HCT116 (cell line): ENCODE measurements at places on chromosomes 12 and 14. TPM values are rescaled to one million over a fixed set of nuclear protein-coding genes. Genes with fewer than 3 reads are reported as not detected.

DNA sequence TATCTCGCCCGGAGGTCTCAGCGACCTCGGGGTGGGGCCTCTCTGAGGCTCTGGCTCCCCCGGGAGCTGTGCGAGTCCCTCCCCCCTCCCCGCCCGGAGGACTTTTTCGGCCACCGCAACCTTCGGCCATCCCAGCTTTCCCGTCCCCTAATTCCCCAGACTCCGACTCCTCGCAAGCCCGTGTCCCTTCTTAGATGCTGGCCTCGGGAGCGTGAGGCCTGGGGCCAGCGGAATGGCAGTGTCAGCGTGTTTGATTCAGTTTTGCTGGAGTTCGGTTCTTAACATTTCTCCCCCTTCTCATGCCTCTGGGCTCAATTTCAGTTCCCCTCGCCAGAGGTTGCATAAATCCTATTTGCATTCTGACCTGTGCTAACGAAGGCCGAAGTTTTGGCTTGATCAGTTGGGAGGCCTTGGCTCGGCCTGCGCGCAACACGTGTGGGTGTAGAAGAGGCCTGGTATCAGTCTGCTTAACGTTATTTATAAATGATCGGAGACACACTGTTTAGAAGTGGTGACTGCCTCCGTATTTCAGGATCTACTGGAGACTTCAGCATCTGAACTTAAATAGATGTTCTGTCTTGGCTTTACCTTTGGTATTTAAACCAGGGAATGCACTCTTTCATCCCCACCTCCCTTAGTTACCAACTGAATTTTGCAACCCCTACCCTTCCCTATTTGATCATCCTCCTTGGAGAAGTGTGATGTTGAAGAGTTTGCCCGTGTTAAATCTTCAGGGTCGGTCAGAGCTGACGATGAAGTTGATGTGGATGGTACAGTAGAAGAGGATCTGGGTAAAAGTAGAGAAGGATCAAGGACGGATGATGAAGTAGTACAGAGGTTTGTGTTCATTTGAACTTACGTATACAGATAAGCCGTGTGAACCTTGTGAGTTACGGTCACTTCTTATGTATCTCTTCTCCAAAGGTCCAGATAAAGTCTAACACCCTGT, 851 bp downstream of the HSP90B1 start:
- H3K36me3 ChIP-seq = peaks cover 36% of the 10 kb centered on the region
- H3K4me1 ChIP-seq = peaks cover 7% of the 10 kb centered on the region
- no peaks in the 10 kb centered on the region for H3K27me3 ChIP-seq
- H3K4me3 ChIP-seq = peak overlapping the region; percentile 86
- DNase-seq = no peak
- peak overlapping the region; percentile 68 for H3K27ac ChIP-seq

DNA sequence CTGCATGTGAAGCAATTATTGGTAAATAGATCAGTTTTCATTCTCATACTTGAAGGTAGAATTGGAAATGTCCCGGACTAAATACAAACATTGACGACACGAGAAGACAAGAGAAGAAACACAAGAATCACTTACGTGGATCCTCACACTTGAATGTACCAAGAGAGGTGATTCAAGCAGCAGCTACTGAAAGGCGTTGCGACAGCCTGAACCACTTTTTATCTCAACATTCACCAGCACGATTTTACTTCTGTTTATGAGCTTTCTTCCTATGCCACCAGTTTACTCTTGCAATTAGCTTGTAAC, 3.6 kb upstream of the FZD10 start:
- H3K4me3 ChIP-seq = no peak overlapping the region
- DNase-seq = no peak
- H3K36me3 ChIP-seq = no peaks in the 10 kb centered on the region
- no peaks in the 10 kb centered on the region for H3K4me1 ChIP-seq
- no peaks in the 10 kb centered on the region for H3K27me3 ChIP-seq
- H3K27ac ChIP-seq = no peak overlapping the region

DNA sequence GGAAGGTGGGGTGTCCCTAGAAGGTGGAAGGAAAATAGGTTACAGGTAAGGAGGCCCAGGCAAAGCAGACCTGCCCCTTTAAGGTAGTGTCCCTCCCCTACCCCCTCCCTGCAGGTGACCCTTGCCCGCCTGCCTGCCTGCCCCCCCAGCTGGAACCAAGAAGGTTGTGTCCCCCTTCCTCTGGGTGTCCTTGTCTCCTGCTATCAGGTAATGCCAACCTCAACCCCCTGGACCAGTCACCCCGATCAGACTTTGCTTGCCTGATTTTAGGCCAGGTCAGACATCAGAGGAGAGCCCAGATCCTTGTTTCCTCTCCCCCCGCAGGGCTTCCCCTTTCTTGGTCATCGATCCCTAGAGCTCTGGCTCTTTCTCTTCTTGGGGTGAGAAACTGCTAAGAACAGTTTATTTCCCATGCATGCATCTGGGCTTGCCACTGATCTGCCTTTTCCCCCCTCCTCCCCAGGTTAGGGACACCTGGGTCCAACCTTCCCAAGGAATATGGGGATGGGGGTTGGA, at the start of gene SLC39A5:
Gene SLC39A5 (plus strand): TSS at position 136 of the 516 bp plus-strand sequence. CDS start 1,224 bp downstream, outside the sequence.
- H3K27ac ChIP-seq = no peak within 1 kb of the TSS
- H3K4me3 ChIP-seq = no peak within 1 kb of the TSS
- no peak for DNase-seq

The SLC16A7 gene
- total RNA-seq = 10.0 TPM

GRCh38 chr12:115916910-115917668, 360.4 kb downstream of the MED13L start:
- H3K4me1 ChIP-seq = peaks cover 8% of the 10 kb centered on the region; the same call in 1 of the 2 replicates
- no peaks in the 10 kb centered on the region for H3K27me3 ChIP-seq
- DNase-seq = peak; percentile 31
- H3K4me3 ChIP-seq = no peak overlapping the region

The KRT3 gene
- total RNA-seq = not detected

- no peak for DNase-seq
- peak overlapping the region; percentile 37; the same call in 1 of the 2 replicates for H3K27ac ChIP-seq
- peaks cover 51% of the 10 kb centered on the region for H3K4me1 ChIP-seq
- no peaks in the 10 kb centered on the region for H3K36me3 ChIP-seq
- no peak overlapping the region for H3K4me3 ChIP-seq
Measured at GRCh38 chr12:132289356-132290202, 39.8 kb downstream of the GALNT9 start.

The GNS gene
- 45.7 TPM for total RNA-seq

GRCh38 chr14:89507521-89507920, 90.5 kb upstream of the FOXN3 start:
- H3K4me1 ChIP-seq = peaks cover 31% of the 10 kb centered on the region
- peak overlapping the region; percentile 22; the same call in 1 of the 2 replicates for H3K4me3 ChIP-seq
- peak overlapping the region; percentile 3; the same call in 1 of the 2 replicates for H3K27ac ChIP-seq
- peak; percentile 75 for DNase-seq
- no peaks in the 10 kb centered on the region for H3K36me3 ChIP-seq

DNA sequence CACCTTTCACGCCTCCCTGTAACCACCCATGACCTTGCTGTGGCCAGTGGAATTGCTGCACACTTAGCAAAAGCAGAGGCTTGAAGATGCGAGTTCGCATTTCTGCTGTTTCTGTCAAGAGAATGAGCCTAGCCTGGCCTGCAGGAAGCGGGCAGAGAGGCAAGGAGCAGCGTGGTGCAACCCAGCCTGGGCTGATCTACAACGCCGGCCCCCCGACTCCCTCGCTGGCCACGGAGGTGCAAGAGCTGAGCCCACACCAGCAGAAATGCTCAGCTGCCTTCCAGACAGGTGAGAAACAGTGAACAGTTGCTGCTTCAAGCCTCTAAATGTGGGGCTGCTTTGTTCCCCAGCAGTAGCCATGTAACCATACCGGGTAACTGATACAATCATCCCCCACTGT, 116.4 kb downstream of the NCOR2 start:
- DNase-seq = no peak
- H3K4me1 ChIP-seq = peaks cover 19% of the 10 kb centered on the region
- no peak overlapping the region for H3K27ac ChIP-seq
- H3K4me3 ChIP-seq = no peak overlapping the region
- H3K36me3 ChIP-seq = no peaks in the 10 kb centered on the region

The SLC6A13 gene
- total RNA-seq = 0.39 TPM

The CLEC6A gene
- not detected for total RNA-seq

DNA sequence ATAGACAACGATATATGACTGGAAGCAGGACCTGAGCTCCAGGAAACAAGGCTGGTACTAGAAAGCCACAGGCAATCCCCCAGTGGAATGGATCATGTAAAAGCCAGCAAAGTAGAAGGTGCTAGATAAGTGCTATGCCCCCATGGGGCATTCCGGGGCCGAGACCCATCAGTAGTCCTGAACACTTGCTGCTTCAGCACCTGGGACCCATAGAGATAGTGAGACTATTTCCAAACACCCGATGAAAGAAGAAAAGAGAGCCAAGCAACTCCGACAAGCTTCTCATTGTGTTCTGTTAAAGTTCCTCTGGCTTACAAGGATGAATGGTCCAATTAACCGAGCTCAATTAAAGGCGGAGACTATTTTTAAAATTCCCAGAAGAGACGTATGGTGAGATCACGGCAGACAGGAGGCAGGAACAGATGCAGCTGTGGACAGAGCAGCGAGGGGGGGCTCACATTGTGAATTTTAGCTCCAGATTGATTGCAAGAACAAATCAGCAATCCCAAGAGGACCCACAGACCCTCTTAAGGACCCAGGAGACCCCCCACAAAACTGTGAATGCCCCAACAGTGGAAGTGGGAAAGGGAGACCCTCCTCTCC, 142.5 kb upstream of the OVCH1 start:
- H3K27me3 ChIP-seq = no peaks in the 10 kb centered on the region
- peak overlapping the region; percentile 64 for H3K27ac ChIP-seq
- no peak for DNase-seq
- H3K4me1 ChIP-seq = peaks cover 17% of the 10 kb centered on the region
- no peak overlapping the region for H3K4me3 ChIP-seq

GRCh38 chr12:27347779-27348178, 15.1 kb downstream of the BMAL2 start:
- H3K4me3 ChIP-seq = no peak overlapping the region
- no peaks in the 10 kb centered on the region for H3K36me3 ChIP-seq
- no peaks in the 10 kb centered on the region for H3K27me3 ChIP-seq
- DNase-seq = no peak
- no peak overlapping the region for H3K27ac ChIP-seq

- H3K36me3 ChIP-seq = no peaks in the 10 kb centered on the region
- no peaks in the 10 kb centered on the region for H3K27me3 ChIP-seq
- peaks cover 28% of the 10 kb centered on the region for H3K4me1 ChIP-seq
- no peak overlapping the region for H3K4me3 ChIP-seq
Measured at GRCh38 chr14:68085742-68086141, 266.2 kb downstream of the RAD51B start.

- H3K27me3 ChIP-seq = no peaks in the 10 kb centered on the region
- no peaks in the 10 kb centered on the region for H3K4me1 ChIP-seq
- H3K36me3 ChIP-seq = no peaks in the 10 kb centered on the region
- H3K27ac ChIP-seq = no peak overlapping the region
- H3K4me3 ChIP-seq = no peak overlapping the region
Measured at GRCh38 chr14:50082308-50082742, 34.0 kb downstream of the VCPKMT start.

The TOMM20L gene
- not detected for total RNA-seq

GRCh38 chr12:27486961-27487360, 37.0 kb upstream of the PPFIBP1 start:
- H3K36me3 ChIP-seq = no peaks in the 10 kb centered on the region
- no peaks in the 10 kb centered on the region for H3K4me1 ChIP-seq
- H3K4me3 ChIP-seq = no peak overlapping the region
- no peaks in the 10 kb centered on the region for H3K27me3 ChIP-seq

DNA sequence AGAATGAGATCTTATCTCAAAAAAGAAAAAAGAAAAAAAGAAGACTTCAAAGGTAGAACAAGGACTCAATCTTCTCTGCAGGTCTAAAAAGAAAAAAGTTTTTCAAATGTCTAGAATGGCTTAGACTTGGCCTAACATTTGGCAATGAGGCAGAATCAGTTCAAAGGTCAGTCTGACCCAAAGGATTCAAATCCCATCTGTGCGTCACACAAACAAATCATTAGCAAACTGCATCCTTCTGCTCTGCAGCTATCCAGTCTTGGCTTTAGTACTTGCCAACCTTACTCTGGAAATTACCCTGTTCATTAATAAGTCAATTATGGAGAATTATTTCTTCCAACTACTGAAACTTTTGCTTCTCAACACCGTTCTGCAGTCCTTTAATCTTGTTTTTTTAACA, 3.1 kb downstream of the YAF2 start:
- DNase-seq = no peak
- no peaks in the 10 kb centered on the region for H3K27me3 ChIP-seq
- H3K36me3 ChIP-seq = 0 out of 2 replicates have a peak, but pooled peaks cover 2% of the 10 kb centered on the region
- no peak overlapping the region for H3K27ac ChIP-seq
- H3K4me1 ChIP-seq = no peaks in the 10 kb centered on the region

The GLIPR1L1 gene
- total RNA-seq = not detected

DNA sequence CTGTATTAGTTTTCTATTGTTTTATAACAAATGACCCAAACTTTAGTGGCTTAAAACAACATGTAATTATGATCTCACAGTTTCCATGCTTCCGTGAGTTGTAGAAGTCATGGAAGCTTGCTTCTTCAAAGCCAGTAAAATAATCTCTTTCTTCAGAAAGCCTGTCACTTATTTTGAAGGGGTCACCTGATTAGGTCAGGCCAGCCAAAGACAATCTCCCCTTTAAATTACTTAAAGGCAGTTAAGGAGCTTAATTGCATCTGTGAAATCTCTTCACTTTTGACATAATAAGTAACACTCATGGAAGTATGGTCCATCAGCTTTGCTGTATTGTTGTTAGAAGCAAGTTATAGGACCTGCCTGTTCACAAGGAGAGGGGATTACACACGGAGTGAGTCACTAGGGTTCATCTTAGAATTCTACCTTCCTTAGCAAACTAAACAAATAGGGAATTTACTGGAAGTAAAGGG, 89.8 kb downstream of the FAR2 start:
- H3K4me3 ChIP-seq = no peak overlapping the region
- DNase-seq = no peak
- H3K36me3 ChIP-seq = no peaks in the 10 kb centered on the region
- peaks cover 22% of the 10 kb centered on the region for H3K4me1 ChIP-seq
- H3K27me3 ChIP-seq = no peaks in the 10 kb centered on the region

GRCh38 chr12:73950507-73950906, 587.1 kb upstream of the ATXN7L3B start:
- no peak overlapping the region for H3K4me3 ChIP-seq
- H3K4me1 ChIP-seq = no peaks in the 10 kb centered on the region
- DNase-seq = no peak
- H3K36me3 ChIP-seq = no peaks in the 10 kb centered on the region
- H3K27ac ChIP-seq = no peak overlapping the region
- no peaks in the 10 kb centered on the region for H3K27me3 ChIP-seq

The FLVCR2 gene
- total RNA-seq = 0.84 TPM

DNA sequence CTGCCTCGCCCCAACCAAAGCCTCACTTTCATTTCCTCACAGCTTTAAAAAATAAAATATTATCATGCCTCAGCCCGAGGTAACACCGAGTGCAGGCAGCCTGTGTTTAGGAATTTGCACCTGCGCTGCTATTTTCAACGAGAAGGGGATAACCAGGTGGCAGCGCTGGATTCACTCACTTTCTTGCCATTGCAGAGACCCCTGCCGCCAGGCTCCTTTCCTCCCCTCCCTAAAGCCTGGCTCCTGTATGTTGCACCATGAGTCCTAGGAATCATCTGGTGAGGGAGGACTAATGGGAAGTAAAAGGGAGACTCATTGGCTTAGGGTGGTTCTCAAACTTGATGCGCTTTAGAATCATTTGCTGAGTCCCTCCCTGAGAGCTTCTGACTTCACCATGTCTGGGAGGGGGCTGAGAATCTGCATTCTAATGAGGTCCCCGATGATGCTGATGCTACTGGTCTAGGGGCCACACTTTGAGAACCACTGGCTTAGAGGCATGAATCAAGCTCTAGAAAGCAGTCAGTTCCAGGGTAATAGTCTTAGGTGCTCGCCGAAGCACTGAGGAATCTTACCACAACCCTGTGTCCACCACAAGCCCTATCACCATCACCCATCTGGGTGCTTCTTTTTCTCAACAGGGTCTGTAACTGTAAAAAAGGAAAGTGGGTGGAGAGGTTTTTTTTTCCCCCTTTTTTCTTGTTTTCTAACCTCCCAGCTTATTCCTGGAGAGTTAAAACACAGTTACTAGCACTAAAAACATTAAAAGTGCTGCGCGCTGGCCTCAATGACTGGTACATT, 83.8 kb downstream of the SLC38A1 start:
- H3K27me3 ChIP-seq = no peaks in the 10 kb centered on the region
- H3K4me1 ChIP-seq = no peaks in the 10 kb centered on the region
- no peak overlapping the region for H3K4me3 ChIP-seq
- no peak overlapping the region for H3K27ac ChIP-seq

The CATSPERB gene
- 0.74 TPM for total RNA-seq
